ENCODE measurements at places on chromosomes 1 and 21.

- DNase-seq, result no peak
Measured at GRCh38 chr1:72777918-72778317, 495.6 kb upstream of the NEGR1 start.

GRCh38 chr1:107600607-107601160, 364.3 kb downstream of the VAV3 start:
- no peak for DNase-seq

- peak; percentile 13 for DNase-seq
Measured at GRCh38 chr21:38984982-38985567, 179.3 kb downstream of the ETS2 start.

DNA sequence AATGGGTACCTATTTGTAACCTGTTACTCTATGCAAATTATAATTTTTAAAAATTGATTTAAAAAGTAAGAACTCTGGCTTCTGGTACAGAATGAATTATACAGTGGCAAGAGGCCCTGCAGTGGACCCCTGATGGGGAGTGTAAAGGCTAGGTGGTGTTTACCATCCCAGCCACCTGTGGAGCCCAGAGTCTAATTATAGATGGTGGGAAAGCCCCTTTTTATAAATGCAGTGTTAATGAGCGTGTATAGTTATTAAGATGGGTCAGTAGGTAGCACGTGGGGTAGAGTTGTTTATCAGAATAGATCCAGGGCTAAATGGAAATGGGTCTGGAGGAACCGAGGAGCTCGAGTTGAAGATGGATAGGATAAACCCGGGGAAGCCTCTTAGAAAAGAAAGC, 13.9 kb upstream of the PRELP start:
- no peak for DNase-seq

GRCh38 chr1:18312961-18313360, 167.8 kb upstream of the KLHDC7A start:
- no peak for DNase-seq

DNA sequence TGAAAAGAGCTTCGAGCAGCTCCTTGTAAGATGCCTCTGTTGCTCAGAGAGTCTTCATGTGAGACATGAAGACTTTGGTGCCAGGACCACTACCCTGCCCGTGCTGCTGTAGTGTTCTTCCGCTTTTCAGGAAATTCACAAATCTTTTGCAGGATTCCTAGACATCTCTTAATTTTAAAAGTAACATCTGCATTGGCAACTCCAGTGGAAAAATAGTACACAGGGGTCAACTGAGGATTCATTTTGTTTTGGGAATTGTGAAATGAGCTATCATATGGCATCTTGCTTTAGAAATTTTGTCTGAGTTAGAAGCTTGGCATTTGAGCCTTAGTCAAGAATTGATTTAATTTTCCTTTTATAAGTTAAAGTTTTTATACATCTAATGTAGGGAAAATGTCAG, 7.2 kb downstream of the PRDM2 start:
- DNase-seq, result no peak

DNA sequence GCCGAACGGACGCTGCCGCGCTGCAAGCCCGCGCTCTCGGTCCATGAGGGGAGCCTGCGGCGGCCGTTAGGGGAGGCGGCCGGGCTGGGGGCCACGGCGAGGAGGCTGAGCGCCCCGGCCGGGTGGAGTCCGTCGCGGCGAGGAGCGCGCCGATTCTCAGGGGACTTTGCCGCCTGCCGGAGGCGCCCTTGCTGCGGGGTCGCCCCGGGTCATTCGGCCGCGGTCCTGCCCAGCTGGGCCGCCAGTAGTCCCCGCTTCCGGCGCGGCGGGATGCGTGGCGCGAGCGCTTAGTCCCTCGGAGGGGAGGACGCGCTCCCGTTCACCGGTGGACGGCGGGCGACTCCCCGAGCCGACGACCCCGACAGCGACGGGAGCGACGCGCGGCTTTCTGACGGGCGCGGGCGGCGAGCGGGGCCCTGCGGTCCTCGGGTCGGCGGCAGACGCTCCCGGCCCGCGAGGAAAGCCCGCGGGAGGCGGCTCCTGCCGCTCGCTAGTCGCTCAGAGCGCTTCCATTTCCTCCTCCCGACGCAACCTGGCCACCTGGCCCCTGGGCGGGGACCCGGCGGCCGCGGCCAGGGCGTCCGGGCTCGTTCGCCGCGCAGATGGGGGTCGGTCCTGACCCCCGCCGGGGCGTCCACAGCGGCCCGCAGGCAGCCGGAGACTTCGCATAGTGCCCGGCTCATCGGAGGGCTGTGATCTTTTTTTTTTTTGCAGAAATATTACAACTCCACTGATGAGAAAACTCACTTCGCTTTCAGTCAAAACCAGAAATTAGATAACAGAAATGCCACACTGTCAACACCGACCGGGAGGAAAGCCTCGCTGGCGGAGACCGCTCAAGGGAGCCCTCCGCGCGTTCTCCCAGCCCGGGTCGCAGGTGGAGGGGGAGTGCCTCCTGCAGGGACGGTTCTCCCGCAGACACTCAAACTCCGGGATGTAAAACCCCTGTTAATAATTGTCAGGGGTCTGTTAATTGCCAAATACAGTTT, 641 bp upstream of the ZBTB21 start:
- peak; percentile 62 for DNase-seq

- DNase-seq, result peak; percentile 95
Measured at GRCh38 chr1:31788138-31788824, 24.1 kb upstream of the ADGRB2 start.

GRCh38 chr1:234619071-234619480, 9.1 kb upstream of the IRF2BP2 start:
- no peak for DNase-seq

- no peak for DNase-seq
Measured at GRCh38 chr1:162168261-162168660, 98.8 kb downstream of the NOS1AP start.

GRCh38 chr1:66393586-66394287, 140.2 kb upstream of the SGIP1 start:
- DNase-seq, result no peak

All from activated naive CD4-positive, alpha-beta T cell treated with anti-CD3 and anti-CD28 coated beads, Interleukin-2, amount 50 U/mL, for 72 hours (primary cell).